ENCODE measurements at places on chromosomes 16 and 17. TPM values are rescaled to one million over a fixed set of nuclear protein-coding genes. Genes with fewer than 3 reads are reported as not detected.

DNA sequence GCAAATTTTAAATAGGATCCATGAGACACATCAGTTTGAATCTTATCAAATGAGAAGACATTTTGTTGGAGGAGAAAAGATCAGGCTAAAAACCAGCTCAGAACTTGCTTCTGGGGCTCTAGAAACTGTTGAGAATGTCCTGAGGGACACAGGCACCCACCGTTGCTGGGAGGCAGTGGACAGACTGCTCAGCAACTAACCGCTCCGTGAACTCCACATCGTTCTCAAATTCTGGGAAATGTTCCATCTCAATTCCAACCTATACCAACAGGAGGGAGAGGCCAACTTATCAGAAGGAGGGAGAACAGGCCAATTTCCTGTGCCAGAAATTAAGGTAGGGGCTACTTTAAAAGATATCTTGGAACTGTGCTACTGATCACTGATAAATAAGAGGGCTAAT lies 8.3 kb downstream of the TAT start:
- DNase-seq = no peak

DNA sequence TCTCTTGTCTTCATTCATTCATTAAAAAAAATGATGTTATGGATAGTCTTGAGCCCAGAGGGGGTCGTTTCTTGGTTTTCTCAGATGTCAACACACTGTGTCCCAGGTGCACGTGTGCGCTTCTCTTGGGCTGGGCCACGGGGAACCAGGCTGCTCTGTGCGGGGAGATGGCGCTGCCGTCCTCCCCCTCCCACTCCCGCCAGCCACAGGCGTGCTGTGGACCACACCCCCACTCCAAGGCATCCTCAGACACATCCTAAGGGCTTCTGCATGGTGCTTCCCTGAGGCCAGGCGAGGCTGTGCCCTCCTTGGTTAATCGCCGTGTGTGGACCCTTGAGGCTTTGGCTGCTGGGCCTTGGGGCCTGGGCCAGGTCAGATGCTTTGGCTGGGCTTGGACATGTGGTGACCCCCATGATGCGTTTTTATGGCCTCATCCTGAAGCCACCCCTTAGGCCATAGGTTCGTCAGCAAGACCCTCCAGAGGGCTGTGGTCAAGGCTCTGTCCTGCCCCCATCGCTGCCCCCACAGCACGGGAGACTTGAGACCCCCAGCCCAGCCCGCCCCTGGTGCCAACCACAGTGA lies 245.7 kb upstream of the CIBAR2 start:
- DNase-seq = no peak

DNA sequence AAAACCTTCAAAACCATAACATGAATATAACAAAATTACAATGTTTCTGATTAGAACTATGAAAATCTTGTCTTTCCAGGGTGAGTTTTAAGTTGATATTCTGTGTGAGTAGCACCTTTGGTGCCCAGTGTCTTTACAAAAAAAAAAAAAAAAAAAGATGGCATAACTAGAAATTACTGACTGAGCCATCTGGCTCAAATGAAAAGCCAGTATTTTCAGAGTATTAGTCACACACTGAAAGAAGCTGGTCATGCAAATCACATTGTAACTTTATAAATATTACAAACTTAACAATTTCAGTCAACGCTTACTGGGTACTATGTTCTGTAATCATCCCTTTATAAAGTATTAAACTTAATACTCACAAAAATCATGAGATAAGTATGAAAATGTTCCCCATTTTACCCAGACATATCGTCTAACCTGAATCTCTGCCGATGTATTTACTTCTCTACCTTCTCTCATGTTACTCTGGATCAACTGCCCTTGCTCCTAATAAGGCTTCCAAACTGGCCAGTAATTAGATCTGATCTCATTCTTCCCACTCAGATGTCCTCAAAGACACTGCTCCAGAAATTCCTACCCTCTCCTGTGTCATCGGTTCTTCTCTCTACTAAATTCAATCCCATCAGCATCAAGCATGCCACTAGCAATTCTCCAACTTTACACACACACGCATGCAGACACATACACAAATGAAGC lies 25.4 kb downstream of the UBE2G1 start:
- no peak for DNase-seq

GRCh38 chr17:68560966-68561720 lies 40.0 kb downstream of the FAM20A start:
- DNase-seq = no peak

- DNase-seq = no peak
Measured at GRCh38 chr16:11524098-11524760, 62.5 kb downstream of the LITAF start.

GRCh38 chr17:76036497-76037261 lies 9.6 kb upstream of the EVPL start:
- no peak for DNase-seq

DNA sequence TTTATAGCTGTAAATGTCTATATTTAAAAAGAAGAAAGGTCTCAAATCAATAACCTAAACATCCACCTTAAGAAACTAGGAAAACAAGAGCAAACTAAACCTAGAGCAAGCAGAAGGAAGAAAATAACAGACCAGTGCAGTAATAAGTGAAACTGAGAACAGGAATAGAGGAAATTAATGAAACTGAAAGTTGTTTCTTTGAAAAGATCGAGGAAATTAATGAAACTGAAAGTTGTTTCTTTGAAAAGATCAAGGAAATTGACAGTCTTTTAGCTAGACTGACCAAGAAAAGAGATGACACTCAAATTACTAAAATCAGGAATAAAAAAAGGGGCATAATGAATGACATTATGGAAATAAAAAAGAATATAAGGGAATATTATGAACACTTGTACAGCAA lies 46.4 kb downstream of the SLFN5 start:
- no peak for DNase-seq

DNA sequence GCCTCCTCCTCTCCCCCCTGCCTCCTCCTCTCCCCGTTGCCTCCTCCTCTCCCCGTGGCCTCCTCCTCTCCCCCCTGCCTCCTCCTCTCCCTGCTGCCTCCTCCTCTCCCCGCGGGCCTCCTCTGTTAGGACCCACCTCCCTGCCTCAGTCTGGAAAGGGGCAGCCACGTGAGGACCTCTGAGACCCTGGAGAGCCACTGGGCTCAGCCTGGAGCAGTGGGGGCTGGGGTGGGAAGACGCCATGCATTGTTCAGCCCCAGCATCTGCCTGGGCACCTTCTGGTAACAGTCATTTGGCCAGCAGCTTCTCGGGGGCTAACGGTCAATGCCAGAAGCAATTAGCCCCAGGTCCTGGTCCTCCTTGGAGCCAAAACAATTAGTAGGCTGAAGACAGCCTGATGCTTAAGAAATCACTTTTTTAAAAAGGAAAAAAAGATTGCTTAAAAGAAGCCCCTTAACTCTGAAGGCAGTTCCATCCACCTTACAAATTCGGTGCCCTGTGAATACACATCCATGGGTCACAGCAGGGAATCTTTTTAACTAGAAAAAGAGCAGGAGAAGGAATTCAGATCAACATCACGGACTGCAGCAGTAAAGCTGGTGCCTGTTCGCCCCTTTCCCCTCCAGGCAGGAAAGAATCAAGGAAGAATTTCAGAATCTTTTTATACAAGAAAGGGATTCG lies 29.8 kb downstream of the NXN start:
- DNase-seq = no peak

Gene FLOT2
- total RNA-seq = 55.6 TPM

Measured in HT-29 (cell line).